ENCODE measurements at places on chromosomes 6 and 20.

GRCh38 chr6:27230758-27231111 is 16.8 kb upstream of the PRSS16 start:
- DNase-seq = no peak

GRCh38 chr20:52496191-52496590 is 304.6 kb upstream of the ZFP64 start:
- no peak for DNase-seq

GRCh38 chr6:104281370-104281769 is 578.3 kb downstream of the HACE1 start:
- no peak for DNase-seq

- no peak for DNase-seq
These were observed 49.1 kb downstream of the MAP3K7 start for GRCh38 chr6:90537723-90538258.

DNA sequence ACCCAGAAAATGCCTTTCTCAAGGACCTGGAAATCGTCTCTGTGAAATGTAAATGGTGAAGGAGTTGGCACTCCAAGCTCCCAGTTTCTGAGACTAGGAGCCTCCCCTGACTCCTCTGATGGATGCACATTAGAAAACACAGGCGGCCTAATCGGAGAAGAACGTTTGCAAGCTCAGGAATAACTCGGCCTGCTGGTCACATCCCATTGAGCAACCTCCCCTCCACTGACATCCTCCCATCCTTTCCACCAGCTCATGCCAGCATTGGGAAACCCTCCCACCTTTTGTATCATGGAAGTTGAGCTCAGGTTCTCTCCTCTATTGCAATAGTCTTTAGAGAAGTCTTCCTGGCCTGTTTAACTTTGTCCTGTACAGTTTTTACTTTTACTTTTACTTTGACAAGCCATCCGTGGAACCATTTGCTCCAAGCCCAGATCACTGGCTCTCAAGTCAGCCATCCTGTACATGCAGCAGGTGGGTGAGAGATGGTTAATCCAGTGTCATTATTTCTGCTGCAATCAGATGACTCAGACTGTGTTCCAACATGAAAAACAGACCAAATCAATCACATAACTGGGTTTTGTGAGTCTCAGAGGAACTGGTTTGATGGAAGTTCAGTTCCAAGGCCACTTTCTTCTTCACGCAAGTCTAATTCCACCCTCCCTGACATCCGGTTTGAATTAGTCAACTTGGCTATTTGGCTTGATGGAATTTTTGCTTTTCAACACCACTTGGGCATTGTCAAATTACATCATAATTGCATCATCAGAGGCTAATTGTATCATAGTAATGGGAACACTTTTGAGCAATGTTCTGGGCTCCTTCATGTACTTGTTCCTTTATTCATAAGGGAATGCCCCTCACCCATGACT is 619.4 kb upstream of the CDH4 start:
- no peak for DNase-seq

- DNase-seq = no peak
These were observed 21.6 kb downstream of the UQCC2 start for GRCh38 chr6:33689879-33690278.

All from stimulated activated CD4-positive, alpha-beta T cell treated with anti-CD3 and anti-CD28 coated beads, Interleukin-12 subunit alpha, Interleukin-12 subunit beta, amount 100 ng/mL, for 48 hours (primary cell).